ENCODE measurements at places on chromosomes 5 and 9.
A peak's percentile ranks its signal among the peaks of the same experiment; 100 is the strongest.

DNA sequence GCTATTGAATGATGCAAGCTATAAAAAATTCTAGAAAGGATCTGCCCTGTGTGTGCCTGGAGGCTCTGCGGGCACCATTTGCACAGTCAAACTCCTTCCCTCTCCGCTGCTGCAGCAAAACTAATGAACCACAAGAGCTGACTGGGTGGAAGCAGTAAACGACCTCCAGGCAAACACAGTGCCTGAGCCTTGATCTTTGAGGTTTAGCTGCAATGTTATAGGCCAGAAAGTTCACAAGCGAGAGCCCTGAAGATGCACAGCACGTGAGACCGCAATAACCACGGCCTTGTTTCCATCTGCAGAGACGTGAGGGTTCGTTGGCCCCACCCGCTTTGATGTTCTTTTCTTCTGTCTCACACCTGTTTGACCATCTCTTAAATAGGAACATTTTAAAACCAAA, 69.2 kb upstream of the S1PR3 start:
- peak; percentile 53 for DNase-seq

- DNase-seq, result no peak
Measured at GRCh38 chr5:16592255-16592654, 24.5 kb downstream of the RETREG1 start.

DNA sequence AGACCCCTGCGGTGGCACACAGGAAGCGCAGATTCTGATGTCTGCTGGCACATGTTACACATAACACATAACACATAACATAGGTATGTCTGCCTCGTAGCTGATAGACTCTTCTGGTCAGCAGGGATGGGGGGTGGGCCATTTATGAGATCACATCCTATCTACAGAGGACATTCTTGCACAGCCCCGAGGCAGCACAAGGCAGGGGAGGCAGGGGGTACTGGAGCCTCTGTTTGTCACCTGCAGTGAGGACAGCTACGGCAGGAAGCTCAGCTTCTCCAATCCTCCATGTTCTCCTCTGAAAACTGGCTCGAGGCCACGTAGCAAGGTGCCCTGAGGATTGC, 16.7 kb upstream of the MED10 start:
- DNase-seq, result no peak

DNA sequence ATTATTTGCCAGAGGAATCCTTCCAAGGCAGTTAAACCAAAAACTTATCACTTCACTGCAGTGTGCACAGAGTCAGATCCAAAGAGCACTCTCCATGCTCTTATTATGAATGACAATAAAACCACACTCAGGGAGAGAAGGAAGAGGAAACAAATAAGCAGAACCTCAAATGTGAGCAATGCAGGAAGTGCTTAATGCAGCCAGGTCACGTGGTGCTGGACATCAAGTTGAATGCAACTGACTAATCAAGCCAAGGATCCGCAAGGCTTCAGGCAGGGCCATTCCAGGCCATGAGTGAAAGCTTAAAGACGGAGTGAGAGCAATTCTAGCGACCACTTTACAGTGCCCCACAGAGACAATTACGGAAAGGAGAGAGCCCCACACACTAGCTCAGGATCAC, 230.4 kb upstream of the PUM3 start:
- DNase-seq, result no peak

DNA sequence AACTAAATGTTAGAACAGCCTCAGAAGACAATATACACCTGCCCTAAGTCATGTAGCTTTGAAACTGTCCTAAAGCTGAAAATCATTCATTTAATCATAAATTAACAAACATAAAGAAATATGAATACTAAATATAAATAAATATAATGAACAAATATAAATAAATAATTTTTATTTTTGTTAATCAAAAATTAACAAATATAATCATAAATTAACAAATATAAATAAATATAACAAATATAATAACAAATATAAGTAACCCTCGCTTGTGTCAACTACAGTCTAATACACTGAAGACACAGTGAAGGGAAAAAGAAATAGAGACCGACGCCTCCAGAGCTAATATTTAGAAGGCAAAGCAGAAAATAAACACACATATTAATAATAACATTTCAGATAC, 527.3 kb downstream of the CYLC2 start:
- no peak for DNase-seq

GRCh38 chr5:1800472-1801221, 560 bp upstream of the NDUFS6 start:
- peak; percentile 63 for DNase-seq

DNA sequence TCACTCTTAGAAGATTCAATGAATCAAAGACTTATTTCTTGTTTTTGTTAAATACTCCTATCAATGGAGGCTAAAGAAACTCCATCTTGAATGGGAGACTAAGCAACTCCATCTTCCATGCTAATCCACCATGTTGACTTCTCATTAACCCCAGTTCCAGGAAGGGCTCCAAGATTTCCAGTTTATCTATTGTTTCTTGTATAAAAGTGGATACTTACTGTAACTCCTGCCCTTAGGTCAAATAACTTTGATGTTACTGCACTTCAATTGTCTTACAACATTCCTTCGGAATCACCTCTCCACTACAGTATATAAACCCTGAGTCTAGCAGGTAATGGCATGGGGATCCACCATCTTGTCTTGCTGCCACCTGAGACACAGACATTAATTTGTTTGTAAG, 63.0 kb downstream of the PUM3 start:
- no peak for DNase-seq

GRCh38 chr5:172106511-172107356, 81.3 kb downstream of the STK10 start:
- peak; percentile 56 for DNase-seq

DNA sequence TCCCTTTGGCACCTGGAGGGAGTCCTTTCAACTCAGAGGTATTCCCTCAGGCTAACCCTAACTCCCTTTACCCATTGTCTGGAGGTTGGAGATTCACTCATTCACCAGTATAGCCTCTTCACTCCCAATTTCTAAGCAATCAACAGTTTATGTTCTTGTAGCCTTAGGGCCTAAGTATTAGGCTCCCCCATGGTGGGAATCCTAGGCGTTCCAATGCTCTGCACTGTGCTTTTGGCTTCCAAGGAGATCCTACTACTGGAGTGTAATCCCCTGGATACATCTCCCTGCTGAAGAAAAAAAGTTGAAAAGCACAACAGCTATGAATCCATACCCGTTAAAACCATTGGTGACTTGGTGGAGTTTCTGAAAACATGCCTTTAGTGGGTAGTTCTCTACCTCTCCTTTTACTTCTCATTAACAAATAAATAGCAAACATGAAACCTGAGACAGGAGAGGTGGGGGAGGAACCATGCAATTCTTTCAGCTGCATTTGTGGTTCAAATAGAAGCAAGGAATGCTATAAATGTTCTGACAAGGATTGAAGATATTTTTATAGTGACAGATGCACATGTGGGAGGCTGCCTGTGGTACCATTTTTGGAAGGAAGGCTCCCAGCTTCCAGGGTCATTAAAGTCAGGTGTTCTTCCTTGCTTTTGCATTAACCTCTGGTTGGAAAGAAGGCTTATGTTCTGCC, 397.1 kb downstream of the DMAC1 start:
- DNase-seq, result no peak

- no peak for DNase-seq
Measured at GRCh38 chr9:70578720-70579119, 164.3 kb upstream of the KLF9 start.

- DNase-seq, result no peak
Measured at GRCh38 chr5:121707178-121707577, 144.5 kb upstream of the FTMT start.

DNA sequence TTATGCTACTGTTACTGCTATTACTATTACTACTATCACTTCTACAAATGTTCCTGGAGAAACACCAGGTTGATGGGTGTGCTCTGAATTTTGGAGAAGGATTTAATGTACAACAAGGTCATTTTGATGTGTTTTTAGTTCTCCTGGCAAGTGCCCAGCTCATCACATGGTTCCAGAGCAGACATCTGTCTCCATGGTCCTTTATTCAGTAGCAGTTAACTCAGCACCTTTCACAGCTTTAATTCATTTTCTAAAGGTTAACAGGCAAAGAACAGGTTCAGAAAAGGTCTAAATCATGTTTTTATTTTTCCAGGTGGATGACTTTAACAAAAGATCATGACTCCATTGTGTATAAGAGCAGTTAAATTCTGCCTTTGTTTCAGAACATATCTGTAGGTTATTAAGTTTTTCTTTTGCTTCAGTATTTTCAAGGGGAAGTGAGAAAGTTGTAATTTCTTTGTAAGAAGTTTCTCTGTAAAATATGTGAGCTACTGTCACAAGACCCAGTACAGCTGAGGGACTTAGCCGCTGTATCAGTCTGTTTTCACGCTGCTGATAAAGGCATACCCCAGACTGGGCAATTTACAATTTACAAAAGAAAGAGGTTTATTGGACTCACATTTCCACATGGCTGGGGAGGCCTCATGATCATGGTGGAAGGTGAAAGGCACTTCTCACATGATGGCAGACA, 41.9 kb downstream of the MTRR start:
- DNase-seq, result no peak

DNA sequence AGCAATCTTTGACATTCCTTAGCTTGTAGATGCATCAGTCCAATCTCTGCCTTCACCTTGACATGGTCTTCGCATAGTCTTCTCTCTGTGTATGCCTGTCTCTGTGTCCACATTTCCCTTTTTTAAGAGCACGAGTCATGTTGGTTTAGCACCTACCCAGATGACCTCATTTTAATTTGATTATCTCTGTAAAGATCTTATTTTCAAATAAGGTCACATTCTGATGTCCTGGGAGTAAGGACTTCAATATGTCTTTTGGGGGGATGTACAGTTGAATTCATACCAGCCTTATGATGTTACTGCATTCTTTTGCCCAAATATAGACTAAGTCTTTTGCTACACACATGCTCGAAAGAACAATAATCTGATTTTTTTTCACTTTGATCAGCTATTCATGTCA, 6.9 kb downstream of the KCTD16 start:
- no peak for DNase-seq

DNA sequence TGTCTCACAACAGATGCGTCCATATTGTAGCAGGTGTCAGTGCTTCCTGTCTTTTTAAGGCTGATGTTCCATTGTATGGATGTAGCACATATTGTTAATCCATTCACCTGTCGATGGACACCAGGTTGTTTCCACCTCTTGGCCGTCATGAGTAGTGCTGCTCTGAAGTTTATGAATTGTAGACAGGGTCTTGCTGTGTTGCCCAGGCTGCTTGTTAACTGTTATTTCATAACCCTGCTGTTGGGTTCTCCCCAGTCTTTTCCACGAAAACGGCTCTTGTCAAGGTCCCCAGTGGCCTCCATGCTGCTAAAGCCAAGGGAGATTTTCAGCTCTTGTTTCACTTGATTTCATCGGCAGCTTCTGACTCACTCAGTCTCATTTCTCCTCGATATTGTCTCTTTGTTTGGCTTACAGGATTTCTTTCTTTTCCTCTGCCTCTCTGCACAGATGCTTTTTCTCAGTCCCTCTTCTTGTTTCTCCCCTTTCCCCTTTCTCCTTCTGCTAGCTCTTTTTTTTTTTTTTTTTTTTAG, 12.1 kb upstream of the PSD2 start:
- no peak for DNase-seq

GRCh38 chr5:73256012-73256411, 83.0 kb downstream of the TMEM174 start:
- no peak for DNase-seq

GRCh38 chr9:121683652-121684051, 32.2 kb downstream of the DAB2IP start:
- no peak for DNase-seq

DNA sequence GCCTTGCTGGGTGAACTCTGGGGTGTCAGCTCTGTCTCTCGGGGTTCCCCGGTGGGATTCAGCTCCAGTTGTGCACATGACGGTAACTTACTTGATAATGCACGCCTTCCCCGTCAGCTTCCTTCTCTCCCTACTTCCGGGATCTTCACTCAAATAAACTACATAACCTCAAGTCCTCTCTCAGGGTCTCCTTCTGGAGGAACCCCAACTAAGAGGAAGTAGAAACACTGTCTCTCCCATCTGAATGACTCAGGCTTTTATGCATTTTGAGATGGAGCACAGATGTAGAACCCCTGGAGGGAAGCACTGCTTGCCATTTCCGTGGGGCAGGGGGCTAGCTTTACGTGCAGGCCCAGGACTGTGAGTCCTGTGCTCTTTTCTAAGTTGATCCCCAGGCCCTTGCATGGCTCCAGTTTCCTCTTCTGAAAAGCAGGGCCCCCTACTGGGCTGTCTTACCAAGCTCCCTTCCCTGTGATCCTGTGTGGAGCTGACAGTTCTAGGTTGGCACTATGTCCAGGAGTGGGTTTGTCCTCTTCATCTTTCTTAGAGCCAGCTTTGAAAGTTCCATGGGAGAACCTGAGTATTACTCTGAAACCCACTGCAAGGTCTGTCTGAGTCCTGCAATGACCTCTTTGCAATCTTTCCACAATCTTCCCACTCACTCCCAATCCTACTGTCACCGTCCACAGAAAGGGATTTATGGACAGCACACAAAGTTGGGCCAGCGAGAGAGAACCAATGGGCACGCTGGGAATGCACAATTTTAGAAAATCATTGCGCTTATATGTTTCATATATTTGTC, 17.7 kb downstream of the S1PR3 start:
- DNase-seq, result no peak

GRCh38 chr5:57211039-57211438, 37.2 kb downstream of the GPBP1 start:
- no peak for DNase-seq

DNA sequence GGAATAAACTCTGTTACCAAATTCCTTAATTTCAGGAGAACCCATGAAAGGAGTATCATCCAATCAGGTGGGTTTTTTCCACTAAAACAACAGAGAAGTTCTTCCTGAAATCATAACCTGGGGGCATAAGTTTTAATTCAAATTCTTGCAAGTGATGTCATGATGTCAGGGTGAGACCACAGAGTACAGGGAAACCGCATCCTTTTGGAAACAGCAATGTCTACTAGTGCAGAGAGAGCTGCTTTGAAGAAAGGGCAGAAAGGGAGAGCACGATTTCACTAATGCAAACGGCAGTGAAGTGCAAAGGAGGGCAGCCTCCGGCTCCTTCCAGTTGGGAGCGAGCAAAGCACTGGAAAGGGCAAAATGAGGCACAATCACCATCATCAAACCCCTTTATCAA, 20.6 kb upstream of the CMBL start:
- no peak for DNase-seq

DNA sequence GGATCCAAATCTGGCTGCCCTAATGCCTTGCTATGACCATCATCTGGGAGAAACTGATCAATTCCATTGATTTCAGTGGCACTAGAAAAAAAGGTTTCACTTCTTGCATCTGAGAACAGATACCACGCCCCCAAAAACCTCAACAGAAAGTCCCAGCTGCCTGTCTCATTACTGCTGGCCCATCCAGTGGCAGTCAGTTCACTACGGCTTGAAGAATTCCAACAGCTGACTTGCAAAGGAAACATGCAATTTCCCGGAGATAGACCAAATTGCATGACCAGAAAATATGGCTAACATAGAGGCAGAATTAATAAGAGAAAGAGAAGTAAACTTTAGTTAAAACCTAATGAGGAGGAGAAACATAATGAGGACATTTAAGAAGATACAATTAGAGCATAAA, 48.6 kb downstream of the UGCG start:
- DNase-seq, result no peak
